ENCODE measurements at places on chromosomes 13 and 19. TPM values are rescaled to one million over a fixed set of nuclear protein-coding genes. Genes with fewer than 3 reads are reported as not detected.

- no peak for DNase-seq
Observed at GRCh38 chr13:74919914-74920313, 562.1 kb downstream of the TBC1D4 start.

- no peak for DNase-seq
Observed at GRCh38 chr19:3660493-3661219, 34.1 kb upstream of the CACTIN start.

LRRC4B gene
- polyA plus RNA-seq: 14.5 TPM

- no peak for DNase-seq
Observed at GRCh38 chr13:28753208-28753892, 34.6 kb upstream of the SLC46A3 start.

DNA sequence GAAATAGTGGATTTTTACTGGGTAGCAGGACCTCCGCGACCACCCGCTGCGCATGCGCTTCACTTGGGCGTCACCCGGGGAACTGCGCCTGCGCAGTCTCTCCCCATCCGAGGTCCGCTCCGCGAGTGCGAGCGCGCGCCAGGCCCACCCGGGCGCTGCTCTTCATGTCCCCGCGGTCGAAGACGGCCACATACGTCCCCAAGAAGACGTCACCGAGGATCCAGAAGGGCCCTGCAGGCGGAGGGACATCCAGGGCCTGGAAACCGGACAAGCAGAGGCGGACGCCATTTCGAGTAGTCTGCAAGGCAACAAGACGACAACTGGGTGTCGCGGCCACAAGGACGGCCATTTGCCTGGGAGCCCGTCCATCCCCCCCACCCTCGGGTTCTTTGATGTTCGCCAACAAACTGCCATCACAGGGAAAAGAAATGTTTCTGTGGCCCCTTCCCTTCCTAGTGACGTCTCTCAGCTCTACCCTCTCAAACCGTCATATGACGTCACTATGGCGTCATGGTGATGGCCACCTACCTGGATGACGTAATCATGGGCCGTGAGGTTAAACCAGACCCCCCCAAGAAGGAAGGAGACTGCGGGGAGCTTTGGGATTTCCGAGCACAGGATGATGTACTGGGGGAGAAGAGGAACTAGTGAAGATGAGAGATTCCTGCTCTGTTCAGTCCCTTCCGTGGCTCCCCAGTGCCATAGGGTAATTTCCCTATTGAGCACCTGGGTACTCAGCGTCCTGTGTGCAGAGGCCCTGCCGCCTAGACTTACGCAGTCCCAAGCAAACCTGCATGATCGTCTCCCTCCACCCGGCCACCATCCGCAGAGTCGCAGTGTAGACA, 6.7 kb downstream of the NAPSA start:
- DNase-seq: no peak

DNA sequence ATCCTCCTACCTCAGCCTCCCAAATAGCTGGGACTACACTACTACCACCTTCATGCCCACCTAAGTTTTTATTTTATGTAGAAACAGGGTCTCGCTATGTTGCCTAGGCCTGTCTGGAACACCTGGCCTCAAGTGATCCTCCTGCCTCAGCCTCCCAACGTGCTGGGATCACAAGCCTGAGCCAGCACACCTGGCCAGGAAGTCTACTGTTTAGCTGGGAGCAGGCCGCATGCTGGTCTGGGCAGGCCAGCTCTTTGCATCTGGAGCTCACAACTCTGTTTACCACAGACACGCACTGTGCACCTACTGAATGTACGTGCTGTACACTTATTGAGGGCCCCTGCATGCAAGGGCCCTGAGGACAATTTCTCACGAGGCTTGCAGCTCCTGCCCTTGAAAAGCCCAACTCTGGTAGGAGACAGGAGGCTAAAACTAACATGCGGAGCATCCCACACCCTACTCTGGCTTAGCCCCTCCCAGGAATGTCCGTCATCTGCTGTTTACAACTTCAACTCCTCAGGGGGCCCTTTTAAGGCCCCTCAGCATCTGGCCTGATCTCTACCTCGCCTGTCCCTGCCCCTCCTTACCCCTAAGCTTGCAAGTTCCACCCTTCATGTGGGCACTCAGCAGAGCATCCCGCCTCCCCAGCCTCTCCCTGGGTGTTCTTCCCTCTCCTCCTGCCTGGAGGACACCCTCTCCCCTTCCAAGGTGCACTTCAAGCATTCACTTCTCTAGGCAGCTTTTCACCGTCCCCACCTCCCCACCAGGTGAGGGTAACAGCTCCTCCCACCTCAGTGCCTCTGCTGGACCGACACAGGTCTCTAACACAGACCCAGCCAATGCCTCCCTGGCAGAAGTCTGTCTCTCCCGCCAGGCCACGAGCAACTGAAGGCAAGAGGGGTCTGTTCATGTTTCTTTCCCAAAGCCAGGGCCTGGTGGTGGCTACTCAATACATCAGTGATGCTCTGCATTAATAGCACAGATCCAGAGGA, 114.2 kb upstream of the UQCRFS1 start:
- DNase-seq: no peak

DNA sequence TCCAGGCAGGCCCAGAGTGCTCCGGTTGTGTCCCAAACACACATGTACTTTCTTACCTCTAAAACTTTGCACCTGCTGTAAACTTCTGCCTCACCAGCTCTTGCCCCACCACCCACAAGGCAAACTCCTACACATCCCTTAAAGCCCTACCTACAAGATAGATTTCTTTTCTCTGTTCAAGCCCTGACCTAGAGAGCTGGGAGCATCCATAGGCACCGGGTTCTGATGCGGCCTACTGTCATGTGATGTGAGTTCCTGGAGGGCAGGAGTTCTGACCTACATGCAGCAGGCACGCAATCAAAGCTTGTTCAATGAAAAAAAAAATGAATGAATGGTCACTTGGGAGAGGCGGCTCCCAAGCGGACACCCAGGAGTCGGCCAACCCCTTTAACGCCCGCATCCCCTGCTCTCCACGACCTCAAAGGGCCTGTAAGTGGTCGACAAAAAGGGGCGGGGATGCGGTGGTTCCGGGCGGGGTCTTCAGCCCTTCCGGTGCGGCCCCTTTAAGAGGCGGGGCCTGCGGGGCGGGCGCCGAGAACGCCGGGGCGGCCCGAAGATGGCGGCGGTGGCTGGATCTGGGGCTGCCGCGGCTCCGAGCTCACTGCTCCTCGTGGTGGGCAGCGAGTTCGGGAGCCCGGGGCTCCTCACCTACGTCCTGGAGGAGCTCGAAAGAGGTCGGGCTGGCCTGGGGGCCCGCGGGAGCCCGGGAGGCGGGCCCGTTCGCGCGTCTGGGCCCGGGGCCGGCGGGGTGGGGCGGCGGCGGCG, at the start of gene MAP1S:
MAP1S (plus strand) TSS at position 534 of the 765 bp plus-strand sequence; CDS start at position 557, 23 bp downstream.
- peak; percentile 18 for DNase-seq

CCDC70 gene
- polyA plus RNA-seq: not detected

GJA3 gene
- 0.05 TPM for polyA plus RNA-seq

MBD3L2 gene
- polyA plus RNA-seq: not detected

DNA sequence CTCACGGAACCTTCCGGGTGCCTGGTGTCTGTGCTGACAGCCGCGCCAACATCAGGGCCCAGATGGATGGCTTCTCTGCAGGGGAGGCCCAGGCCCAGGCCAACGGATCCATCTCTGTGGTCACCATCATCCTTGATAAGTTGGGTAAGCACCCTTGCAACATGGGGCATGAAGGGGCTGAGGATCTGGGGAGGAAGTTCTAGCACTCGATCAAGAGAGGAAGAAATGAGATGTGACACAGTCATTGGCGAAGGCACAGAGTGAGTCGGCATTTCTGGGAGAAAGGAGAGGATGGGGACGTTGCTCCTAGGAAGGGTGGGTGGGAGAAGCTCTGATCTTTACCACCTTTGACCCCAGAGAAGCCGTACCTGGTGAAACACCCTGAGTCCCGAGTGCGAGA, 4.4 kb downstream of the CILP2 start:
- DNase-seq: no peak

DNA sequence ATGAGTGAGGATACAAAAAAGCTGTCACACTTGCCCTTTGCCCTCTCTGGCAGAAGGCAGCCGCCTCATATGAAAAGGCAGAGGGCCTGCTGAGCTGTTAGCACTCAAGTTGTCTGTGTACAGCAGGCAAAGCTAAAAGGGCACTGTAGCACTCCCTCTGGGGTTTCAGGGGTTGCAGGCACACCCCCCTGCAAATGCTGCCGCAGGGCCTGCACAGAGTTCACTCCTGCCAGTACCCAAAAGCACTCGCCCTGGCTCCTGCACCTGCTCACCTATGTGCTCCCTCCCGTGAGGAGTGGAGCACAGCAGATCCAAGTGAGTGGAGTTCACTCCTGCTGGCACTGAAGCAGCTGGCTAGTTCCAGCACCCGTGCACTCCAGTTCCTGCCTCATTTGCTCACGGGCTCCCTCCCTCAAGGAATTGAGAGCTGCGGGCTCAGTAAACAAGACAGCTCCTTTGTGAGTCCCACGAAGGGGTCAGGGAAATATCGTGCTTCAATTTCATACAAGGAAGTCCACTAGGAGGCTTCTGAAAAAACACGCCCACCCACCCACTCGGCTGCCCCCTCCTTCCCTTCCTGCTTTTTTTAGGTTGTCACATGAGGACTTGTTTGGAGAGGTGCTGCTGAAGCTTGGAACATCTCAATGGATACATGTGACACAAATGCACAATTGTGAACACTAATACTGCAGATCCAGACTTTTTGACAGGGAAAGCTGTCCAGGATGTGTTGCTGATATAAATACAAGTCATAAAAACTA, 9.9 kb upstream of the RCBTB2 start:
- no peak for DNase-seq

ZNF729 gene
- polyA plus RNA-seq: not detected

DNA sequence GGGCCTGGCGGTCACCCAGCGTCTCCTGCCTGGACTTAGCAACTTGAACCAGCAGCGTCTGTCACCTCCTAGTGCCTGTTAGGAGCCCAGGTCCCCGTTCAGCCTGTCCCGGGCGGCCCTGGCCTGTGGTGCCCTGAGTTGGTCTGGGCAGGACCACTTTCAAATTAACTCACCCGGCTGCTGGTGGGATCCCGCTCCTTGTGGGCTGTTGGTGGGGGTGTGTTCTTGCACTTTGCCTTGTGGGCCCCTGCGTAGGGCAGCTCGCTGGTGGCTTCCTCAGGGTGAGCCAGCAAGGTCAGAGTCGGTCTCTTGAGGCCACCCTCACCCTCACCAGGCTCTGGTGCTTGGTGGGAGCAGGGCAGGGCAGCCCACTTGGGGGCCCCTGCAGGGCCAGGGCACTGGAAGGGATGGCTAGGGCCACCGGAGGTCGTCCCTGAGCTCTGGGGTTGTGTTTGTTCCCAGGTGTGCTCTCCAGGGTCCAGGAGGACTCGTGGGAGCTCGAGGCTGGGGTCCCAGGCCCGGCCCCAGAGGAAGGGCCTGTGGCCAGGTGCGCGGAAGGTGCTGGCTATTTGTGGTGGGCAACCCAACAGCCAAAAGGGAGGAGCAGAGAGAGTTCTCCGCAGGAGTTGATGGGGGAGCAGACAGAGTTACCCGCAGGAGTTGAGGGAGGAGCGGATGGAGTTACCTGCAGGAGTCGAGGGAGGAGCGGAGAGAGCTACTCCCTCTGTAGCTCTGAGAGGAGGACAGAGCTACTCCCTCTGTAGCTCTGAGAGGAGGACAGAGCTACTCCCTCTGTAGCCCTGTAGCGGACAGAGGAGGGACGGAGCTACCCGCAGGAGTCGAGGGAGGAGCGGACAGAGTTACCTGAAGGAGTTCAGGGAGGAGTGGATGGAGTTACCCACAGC, 16.9 kb downstream of the TFDP1 start:
- no peak for DNase-seq

NLRP5 gene
- polyA plus RNA-seq: not detected

DNA sequence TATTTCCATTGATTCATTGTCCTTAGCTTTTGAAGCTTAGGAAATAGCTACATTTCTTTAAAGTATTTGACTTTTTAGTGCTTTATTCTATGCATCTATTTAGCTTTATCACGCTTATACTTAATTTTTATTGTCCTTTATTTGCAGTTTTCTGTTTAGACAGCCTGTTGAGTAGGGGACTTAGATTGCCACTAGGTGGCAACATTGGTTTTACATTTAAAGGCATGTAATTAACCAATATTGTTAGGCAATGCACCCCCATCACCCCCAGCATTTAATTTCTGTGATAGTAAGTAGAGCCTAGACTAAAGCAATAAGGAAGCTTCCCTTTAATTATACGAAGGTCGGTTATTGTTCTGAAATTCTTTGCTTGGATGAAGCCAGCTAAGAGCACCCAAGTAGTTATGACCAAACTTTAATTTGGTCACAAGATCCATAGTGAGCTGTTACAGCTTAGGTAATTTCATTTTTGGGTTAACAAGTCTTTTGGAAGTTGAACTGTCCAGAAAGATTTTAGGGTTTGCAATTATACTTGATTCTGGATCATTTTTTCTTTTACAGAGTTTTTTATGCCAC, 36.5 kb downstream of the B3GLCT start:
- DNase-seq: no peak

GRCh38 chr19:48511321-48511731, 309 bp downstream of the LMTK3 start:
- no peak for DNase-seq

GRCh38 chr13:40438999-40439797, 227.2 kb downstream of the FOXO1 start:
- peak; percentile 13 for DNase-seq

- no peak for DNase-seq
Observed at GRCh38 chr13:77040835-77041234, 13.9 kb upstream of the FBXL3 start.

- DNase-seq: no peak
Observed at GRCh38 chr13:26500618-26501320, 56.7 kb upstream of the WASF3 start.

POU2F2 gene
- 4.4 TPM for polyA plus RNA-seq

DLL3 gene
- not detected for polyA plus RNA-seq
